ENCODE measurements at places on chromosomes 4 and X. TPM values are rescaled to one million over a fixed set of nuclear protein-coding genes. Genes with fewer than 3 reads are reported as not detected.

- no peaks in the 10 kb centered on the region for H3K27me3 ChIP-seq
- H3K4me1 ChIP-seq = no peaks in the 10 kb centered on the region
- H3K4me3 ChIP-seq = no peak overlapping the region
- no peak for DNase-seq
- H3K27ac ChIP-seq = no peak overlapping the region
Observed at GRCh38 chrX:122363112-122363795, 820.8 kb upstream of the GRIA3 start.

HS3ST1 gene
- not detected for polyA plus RNA-seq

DNA sequence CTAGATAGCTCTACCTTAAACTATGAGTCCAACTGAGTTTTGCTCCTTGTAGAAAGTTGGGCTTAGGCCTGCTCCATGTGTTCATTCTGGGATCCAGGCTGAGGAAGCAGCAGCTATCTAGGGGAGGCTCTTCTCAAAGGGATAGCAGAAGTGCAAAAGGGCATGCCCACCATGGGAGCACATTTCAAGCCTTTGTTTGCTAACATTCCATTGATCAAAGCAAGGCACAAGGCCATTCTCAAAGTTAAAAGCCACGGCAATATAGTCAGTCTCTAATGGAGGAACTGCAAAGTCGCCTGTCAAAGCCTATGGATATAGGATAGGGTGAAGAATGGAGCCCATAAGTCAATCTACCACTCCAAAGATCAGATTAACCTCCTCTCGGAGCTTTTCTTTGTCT is 488.1 kb upstream of the ARX start:
- H3K4me3 ChIP-seq = no peak overlapping the region
- H3K27me3 ChIP-seq = no peaks in the 10 kb centered on the region
- no peaks in the 10 kb centered on the region for H3K4me1 ChIP-seq
- no peak for DNase-seq
- H3K36me3 ChIP-seq = no peaks in the 10 kb centered on the region
- H3K27ac ChIP-seq = no peak overlapping the region

SCFD2 gene
- 22.8 TPM for polyA plus RNA-seq

GRCh38 chrX:17373337-17373736 is 1.7 kb upstream of the NHS start:
- H3K27ac ChIP-seq = no peak overlapping the region
- H3K27me3 ChIP-seq = peaks cover 8% of the 10 kb centered on the region
- H3K4me1 ChIP-seq = no peaks in the 10 kb centered on the region
- DNase-seq = no peak

- no peak overlapping the region for H3K4me3 ChIP-seq
- no peak overlapping the region for H3K27ac ChIP-seq
- H3K36me3 ChIP-seq = no peaks in the 10 kb centered on the region
- H3K27me3 ChIP-seq = peaks cover 4% of the 10 kb centered on the region
Observed at GRCh38 chr4:170465429-170465828, 375.7 kb upstream of the AADAT start.

DNA sequence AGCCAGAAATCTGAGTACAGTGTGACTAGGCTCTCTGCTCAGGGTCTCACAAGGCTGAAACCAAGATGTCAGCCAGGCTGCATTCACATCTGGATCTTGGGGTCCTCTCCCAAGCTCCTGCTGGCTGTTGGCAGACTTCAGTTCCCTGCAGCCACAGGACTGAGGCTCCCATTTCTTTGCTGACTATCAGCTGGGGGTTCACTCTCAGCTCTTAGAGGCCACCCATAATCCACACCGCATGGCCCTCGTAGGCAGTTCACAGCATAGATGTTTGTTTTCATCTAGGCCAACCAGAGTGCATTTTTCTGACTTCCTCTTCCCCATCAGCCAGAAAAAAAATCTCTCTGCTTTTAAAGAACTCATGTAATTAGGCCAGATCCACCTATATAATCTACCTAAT is 8.2 kb upstream of the WDR44 start:
- H3K27ac ChIP-seq = no peak overlapping the region
- DNase-seq = no peak
- no peaks in the 10 kb centered on the region for H3K4me1 ChIP-seq
- H3K27me3 ChIP-seq = no peaks in the 10 kb centered on the region
- H3K36me3 ChIP-seq = no peaks in the 10 kb centered on the region
- H3K4me3 ChIP-seq = no peak overlapping the region

DNA sequence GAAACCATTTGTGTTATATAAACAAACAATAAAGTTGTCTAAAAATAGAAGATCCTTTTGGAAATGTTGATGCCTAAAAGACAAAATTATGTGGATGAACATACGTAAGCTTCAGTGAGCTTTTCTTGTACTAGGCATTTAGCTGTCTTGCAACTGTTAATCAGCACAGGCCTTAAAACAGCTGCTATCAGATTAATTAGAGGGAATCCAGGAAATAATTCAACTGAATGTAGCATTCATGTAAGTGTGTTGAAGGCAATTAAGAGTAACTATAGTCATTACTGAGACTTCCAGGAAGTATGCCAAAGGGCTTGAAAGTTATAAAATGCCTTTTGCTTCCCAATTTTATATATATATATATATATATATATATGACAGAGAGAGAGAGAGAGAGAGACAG is 248.7 kb downstream of the IL1RAPL1 start:
- H3K36me3 ChIP-seq = no peaks in the 10 kb centered on the region
- H3K27me3 ChIP-seq = no peaks in the 10 kb centered on the region
- no peak for DNase-seq
- no peak overlapping the region for H3K27ac ChIP-seq
- no peak overlapping the region for H3K4me3 ChIP-seq
- H3K4me1 ChIP-seq = no peaks in the 10 kb centered on the region

DNA sequence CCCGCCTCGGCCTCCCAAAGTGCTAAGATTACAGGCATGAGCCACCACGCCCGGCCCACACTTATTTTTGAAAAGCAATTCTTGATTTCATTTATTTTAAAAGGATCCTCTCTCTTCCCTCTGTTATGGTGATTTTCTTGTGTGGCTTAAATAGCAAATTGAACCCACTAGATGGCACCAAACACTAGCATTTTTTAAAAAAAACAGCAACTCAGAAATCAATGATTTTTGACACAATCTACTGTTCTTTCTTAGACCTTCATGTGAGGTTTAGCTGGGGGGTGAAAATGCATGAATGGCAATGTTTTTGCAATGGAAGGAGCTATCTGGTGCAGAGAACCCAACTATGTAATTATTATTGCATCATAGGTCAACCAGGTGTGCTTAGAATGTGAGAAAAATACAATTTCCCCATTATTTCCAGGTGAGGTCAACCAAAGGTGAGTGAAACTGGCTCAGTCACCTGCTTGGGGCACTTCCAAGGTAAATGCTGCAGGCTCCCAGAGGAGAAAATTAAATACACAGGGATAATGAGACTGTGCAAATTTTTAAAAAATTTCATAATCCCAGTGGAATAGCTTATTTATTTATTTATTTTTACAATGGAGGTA is 226.7 kb upstream of the PRKX start:
- no peak for DNase-seq
- no peak overlapping the region for H3K4me3 ChIP-seq
- H3K27me3 ChIP-seq = peaks cover 4% of the 10 kb centered on the region
- peaks cover 3% of the 10 kb centered on the region for H3K36me3 ChIP-seq
- H3K4me1 ChIP-seq = no peaks in the 10 kb centered on the region

PRRG1 gene
- polyA plus RNA-seq = not detected

GRCh38 chr4:57425610-57426009 is 315.4 kb upstream of the IGFBP7 start:
- no peak overlapping the region for H3K27ac ChIP-seq
- H3K27me3 ChIP-seq = peaks cover 2% of the 10 kb centered on the region
- no peak overlapping the region for H3K4me3 ChIP-seq
- no peaks in the 10 kb centered on the region for H3K36me3 ChIP-seq
- DNase-seq = no peak

GRCh38 chrX:65689377-65689776 is 21.9 kb downstream of the MSN start:
- H3K4me1 ChIP-seq = peaks cover 99% of the 10 kb centered on the region
- H3K4me3 ChIP-seq = peak overlapping the region; percentile 77
- no peak for DNase-seq
- H3K27me3 ChIP-seq = no peaks in the 10 kb centered on the region

GRCh38 chr4:4864940-4865704 is 5.7 kb downstream of the MSX1 start:
- peaks cover 62% of the 10 kb centered on the region for H3K27me3 ChIP-seq
- no peak for DNase-seq
- no peaks in the 10 kb centered on the region for H3K36me3 ChIP-seq
- peaks cover 24% of the 10 kb centered on the region for H3K4me1 ChIP-seq
- peak overlapping the region; percentile 65 for H3K4me3 ChIP-seq
- H3K27ac ChIP-seq = no peak overlapping the region

DNA sequence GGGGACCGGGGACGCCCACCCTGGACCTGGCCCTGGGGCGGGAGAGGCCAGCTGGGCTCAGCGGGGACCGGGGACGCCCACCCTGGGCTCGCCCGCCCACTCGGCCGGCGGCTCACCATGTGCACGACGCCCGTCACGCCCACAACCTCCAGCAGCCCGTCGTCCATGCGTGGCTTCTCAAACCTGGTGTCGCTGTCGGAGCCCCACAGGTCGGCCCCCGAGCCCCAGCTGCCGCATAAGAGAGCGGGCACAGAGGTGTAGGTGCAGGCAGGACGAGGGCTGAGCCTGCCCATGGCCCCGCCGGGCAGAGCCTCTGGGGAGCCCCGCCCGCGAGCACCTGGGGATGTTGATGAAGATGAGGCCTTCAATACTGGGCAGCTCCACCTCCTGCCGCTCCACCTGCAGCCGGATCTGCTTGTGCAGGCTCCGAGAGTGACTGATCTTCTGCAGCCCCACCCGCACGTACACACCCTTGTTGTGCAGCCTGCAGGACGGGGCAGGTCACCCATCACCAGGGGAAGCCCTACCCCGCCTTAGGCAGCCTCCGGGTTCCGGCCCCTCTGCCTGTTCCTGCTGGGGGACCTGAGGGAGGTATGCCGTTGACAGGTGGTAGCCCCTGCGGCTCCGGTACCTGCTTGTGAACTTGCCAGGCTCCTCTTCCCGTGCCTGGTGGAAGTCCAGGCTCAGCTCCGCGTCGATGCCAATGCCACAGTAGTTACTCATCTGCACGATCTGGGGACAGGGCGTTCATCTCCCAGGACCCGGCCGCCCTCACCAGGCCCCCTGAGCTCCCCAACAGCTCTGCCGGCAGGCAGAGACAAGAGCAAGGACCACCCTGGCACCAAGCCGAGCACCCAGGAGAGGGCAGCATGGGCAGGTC is 11.8 kb downstream of the DGKQ start:
- H3K27ac ChIP-seq = no peak overlapping the region
- DNase-seq = no peak
- peaks cover 3% of the 10 kb centered on the region for H3K4me1 ChIP-seq

SERTM2 gene
- polyA plus RNA-seq = not detected
